Cortex of kidney (tissue), 1 donor: ENCODE measurements at places on chromosomes 13 and 19.

DNA sequence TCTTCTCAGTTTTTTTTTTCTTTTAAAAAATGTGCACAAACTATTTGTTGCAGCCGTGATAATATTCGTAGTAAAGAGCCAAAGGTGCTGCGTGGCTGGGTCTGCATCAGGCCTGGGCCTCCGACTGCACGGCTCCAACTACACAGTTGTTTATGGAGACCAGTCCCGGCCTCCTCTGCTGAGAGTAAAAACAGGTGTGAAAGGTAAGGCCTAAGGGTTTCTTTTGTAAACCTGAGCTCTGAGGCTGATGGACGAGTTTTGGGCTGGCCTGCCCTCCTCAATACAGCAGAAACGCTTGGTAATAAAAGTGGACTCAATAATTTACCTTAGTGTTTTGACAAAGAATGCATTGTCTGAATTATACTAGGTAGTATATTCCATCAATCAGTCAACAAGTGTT, 3.9 kb downstream of the MBNL2 start:
- no peak for DNase-seq

DNA sequence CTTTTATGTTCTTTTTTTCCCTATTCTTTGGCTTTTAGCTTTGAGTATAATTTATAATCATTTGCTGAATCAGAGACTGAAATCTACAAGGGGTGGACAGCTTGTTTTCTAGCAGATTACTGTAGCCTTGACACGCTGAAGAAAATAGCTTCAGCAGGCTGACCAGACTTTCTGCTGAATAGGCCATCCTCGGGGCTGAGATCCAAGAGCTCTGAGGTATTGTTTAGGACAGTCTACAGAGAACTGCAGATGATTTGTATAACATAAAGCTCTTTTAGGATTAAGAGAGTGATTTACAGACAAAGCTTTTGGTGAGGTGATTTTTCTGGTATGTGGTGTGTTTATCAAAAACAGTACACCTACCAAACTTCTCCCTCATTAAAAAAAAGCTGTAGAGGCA, 16.8 kb downstream of the POLR1D start:
- no peak for DNase-seq

DNA sequence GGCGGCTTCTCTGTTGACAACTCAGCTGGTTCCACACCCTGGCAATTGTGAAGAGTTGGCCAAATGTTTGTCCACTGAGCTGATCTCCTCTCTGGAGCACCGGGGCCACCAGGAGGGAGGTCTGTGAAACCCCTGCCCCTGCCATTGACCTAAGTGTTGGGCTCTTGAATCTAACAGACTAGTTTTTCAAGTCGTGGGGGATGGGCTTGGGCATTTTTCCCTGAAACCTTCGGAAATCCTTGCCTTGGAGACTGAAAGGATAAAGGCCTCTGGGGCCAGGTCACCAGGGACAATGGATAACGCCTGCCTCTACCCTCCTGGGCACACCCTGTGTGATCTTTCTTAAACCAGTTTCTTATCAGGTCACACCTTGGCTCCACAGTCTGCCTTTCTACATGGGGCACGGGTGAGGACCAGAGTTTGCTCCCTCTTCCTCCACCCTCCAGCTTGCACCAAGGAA, 881 bp downstream of the GEMIN7 start:
- no peak for DNase-seq

DNA sequence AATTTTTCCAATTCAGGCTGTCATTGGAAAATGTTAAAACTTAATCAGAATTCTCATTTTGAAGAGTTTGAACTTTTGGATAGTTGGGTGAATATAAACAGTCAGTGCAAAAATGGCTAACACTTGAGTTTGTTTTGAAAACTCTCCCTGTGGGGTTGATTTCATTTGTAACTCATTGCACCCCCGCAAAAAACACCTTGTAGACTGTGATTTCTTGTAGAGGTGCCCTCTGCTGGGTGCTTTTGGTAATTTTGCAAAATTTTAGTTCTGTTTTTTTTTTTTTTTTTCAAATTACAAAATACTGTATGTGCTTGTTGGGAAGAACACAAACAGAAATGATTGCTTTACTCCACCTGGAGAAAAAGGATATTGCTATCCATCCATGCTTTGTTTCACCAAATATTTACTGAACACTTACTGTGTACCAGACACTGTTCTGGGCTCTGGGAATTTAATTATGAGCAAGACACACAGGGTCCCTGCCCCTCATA, 28.2 kb upstream of the GPI start:
- DNase-seq = no peak

DNA sequence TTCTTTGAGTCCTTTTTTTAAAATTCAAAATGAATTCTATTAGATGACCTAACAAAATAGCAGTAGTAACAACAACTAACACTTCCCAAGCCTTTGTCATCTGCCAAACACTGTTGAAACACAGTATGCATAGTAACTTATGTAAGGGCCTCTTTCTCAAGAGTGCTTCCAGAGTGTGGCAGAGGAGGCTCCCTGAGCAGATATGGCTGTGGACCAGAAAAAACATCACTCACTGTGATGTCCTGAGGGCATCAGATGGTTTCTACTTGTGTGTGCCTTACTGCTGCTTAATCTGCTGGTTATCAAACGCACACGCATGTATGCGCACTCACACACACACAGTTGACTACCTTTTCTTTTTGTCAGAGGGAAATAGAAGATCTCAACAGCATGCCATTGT, 110.8 kb downstream of the DLEU7 start:
- DNase-seq = no peak

DNA sequence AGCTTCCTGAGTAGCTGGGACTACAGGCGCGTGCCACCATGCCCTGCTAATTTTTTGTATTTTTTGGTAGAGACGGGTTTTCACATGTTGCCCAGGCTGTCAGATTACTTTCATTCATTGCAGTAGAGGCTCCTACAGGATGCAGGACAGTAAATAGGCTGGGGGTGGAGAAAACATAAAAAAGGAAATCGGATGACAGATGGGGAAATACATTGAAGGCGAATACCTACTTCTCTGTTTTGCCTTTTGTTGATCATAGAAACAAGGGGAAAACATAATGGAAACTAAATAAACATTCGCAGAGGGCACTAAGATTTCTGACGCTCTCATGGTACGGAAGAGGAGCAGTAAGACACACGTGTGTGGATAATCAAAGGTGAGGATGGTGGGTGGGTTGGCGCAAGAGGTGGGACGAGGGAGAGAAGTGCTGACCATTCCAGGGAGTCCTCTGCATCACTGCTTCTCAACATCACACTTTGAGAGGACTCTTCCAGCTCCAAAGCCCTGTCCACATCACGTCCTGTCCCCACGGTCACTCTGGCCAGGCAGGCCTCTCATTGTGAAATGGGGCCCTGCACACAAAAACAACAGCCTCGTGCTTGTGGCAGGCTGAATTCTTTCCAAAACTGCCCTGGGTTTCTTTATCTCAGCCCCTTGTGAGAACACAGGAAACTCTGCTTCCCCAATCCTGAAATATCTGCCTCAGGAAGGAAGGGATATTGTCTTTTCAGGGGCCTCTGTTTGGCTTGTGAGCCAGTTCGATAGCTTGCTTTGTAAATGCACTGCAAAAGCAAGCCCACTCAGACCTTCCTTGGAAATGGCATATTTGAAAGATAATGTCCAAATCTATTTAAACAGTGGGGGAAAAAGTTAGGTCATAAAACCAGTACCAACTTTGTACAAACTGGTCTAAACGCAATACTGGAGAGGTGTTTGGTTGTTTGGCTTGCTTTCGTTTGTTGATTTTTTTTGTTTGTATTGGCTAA, 188.5 kb downstream of the FOXO1 start:
- no peak for DNase-seq

- DNase-seq = no peak
Measured at GRCh38 chr19:32287086-32287485, 58.3 kb upstream of the ZNF507 start.

DNA sequence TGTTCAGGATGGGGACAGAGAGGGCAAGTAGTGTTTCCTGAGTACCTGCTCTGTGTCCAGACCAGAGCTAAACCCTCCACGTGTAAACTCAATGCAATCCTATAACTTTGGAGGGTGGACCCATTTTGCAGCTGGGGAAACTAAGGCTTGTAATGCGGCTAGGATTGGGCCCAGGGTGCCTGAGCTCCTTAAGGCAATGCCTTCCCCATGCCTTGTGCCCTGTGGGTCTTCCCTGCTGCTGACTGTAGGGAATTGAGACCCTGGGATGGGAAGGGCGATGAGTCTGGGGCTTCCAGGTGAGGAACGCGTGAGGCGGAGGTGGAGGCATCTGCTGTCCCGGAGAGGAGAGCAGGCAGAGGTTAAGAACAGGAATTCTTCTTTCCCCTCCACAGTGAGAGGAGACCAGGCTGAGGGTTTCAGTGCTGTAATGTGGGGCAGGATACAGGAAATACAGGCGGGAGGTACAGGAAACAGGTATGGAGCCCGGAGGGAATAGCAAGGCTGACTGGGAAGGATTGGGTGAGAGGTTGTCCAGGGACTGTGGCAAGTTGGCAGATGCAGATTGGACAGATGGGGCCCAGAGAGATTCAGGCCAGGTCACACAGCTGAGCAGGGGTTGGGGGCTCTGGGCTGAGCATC, 19.2 kb downstream of the SLC27A1 start:
- DNase-seq = no peak
